D721Med (cell line): ENCODE measurements at places on chromosomes 4 and X.

- DNase-seq: no peak
These were observed 190.2 kb downstream of the SMIM20 start for GRCh38 chr4:26104056-26104685.

DNA sequence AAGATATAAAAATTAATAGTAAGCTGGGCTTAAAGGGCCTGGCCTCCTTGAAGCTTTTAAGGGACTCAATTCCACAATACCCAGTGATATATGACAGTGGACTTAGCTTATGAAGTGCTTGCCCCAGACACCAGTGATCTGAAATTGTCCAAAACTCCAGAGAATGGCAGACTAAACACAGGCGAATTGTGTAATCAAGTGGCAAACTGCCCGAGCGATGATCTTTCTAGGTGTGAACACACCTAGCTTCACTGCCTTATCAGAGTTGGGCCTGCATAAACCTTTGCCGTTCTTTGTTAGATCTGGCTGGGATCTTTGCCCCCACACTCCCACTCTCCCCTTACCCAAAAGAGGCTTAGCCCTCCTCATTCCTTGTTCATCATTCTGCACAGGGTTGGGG, 62.5 kb upstream of the SH3RF1 start:
- no peak for DNase-seq

- no peak for DNase-seq
These were observed 737.6 kb downstream of the TRIML1 start for GRCh38 chr4:188876881-188877280.

DNA sequence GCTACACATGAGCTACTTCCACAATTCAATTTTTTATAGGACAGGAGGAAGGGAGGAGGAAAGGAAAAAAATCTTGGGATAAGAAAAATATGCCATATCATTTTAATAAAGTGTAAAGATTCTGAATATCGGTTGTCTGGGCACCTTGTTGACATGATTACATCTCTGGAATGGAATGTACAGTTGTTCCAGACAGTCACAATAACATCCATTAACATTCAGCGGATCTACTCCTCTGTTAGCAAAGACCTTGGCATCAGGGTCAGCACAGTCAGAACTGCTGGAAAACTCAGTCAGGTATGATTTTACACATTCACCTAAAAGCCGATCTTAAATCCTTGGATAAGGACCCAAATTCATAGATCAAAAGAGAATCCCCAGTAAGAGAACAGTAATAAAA, 85.4 kb upstream of the ARMCX2 start:
- no peak for DNase-seq

DNA sequence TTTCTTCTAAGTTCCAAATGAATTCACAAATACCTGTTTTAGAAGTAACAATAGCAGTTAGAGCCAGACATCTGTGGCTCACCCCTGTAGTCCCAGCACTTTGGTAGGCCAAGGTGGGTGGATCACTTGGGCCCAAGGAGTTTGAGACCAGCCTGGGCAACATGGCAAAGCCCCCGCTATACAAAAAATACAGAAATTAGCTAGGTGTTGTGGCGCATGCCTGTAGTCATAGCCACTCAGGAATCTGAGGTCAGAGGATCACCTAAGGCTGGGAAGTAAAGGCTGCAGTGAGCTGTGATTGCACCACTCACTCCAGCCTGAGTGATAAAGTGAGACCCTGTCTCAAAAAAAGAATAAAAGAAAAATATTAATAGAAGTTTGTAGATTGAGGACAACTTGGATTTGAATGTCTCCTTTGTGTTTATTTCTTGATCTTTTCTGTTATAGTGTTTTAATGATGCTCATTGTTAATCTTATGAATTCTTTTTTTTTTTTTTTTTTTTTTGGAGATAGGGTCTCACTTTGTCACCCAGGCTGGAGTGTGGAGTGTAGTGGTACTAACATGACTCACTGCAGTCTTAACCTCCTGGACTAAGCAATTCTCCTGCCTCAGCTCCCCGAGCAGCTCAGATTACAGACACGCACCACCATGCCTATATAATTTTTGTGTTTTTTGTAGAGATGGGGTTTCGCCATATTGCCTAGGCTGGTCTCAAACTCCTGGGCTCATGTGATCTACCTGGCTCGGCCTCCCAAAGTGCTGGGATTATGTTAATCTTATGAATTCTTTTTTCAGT, 30.7 kb upstream of the RAPGEF2 start:
- DNase-seq: no peak

DNA sequence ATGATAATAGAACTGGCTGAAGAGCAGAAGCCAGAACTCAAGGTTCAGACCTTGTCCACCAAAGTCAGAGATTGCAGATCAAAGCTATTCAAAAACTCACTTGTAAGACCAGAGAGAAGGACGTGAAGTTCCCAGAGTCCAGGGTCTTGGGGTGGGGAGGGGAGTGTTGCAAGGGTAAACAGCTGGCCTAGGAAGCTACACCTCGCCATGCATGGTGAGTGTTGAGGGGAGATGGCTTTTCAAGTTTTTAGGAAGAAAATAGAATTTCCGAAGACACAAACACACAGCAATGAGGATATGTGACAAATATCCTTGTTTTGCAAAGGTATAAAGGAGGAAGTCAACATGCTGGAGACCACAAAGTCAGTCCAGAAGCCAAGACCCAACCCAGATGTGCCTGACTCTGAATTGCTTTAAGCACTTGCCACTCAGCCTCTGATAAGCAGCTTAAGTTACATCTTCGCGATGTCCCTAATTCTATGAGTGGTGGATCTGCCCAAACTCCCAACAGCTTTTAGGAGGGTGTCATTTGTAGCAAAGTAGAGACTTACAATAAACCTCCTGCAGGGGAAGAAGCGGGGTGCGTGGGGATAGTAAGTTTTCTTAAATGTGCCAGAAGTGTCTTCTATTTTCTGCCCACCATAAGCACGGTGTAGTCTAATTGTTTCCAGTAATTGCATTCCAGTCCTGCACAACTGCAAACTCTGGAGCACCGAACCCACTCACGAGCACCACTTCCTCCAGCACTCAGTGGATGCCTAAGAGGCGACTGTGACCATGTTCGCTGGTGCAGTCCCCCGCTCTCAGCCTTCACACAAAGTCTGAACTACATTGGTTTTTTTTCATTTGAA, 26.5 kb downstream of the HAND2 start:
- no peak for DNase-seq

DNA sequence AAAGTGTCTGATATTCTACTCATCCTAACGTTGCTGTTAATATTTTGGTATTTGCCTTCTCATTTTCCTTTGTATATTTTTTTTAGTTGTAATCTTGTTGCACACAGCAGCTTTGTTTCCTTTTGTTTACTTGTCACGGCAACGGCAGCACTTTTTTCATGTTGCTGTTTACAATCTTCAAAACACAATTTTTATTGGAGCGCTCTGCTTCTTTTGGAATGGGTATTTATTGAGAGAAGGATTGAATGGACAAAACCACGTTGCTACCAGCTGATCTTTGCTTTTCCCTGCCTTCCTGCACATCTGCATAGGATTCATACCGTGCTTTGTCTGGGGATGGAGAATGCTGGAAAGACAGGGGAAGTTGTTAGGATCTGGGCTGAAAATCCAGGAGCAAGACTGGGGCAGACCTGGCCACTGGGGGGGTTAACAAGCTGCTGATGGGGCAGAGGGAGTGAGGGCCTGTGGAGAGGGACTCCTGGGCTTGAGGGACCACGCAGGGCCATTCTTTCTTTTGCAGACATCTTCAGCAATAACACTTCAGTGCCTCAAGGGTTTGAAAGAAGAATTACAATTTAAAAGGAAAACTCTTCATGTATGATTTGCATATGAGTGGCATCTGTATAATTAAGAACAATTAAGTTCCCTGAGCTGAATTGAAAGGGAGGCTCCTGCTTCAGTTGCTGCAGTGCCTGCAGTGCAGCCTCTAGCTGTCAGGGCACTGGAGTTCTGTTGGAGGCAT, 69.8 kb downstream of the TMEM131L start:
- DNase-seq: no peak

- no peak for DNase-seq
These were observed 302.3 kb downstream of the DCHS2 start for GRCh38 chr4:154189346-154189745.

- no peak for DNase-seq
These were observed 56.2 kb downstream of the LRRC66 start for GRCh38 chr4:51963841-51964517.

- no peak for DNase-seq
These were observed 110.7 kb downstream of the TMEM47 start for GRCh38 chrX:34546366-34546765.

DNA sequence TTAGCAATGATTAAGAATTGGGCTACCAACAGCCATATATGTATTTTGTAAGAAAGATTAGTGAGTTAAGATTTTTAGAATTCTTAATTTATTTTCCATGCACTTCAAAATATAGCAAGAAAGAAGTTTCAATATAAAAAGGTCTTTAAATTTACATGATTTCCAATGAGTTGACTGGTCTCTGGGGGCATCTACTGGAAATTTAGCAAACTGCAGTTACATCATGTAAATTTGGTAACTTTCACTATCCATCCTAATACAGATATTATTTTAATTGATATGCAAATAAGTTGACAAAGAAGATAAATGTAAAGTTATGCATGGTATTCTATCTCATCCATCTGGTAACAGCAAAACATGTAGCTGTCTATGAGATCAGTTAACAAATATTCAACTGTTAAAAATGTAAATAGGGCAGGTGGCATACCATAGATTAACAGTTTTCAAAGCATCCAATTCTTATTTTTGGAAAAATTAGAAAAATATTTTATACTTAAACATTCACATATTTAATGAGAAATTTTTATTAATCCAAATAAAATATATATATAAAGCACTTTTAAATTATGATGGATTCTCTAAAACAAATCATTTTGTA, 29.1 kb downstream of the TTC29 start:
- no peak for DNase-seq

DNA sequence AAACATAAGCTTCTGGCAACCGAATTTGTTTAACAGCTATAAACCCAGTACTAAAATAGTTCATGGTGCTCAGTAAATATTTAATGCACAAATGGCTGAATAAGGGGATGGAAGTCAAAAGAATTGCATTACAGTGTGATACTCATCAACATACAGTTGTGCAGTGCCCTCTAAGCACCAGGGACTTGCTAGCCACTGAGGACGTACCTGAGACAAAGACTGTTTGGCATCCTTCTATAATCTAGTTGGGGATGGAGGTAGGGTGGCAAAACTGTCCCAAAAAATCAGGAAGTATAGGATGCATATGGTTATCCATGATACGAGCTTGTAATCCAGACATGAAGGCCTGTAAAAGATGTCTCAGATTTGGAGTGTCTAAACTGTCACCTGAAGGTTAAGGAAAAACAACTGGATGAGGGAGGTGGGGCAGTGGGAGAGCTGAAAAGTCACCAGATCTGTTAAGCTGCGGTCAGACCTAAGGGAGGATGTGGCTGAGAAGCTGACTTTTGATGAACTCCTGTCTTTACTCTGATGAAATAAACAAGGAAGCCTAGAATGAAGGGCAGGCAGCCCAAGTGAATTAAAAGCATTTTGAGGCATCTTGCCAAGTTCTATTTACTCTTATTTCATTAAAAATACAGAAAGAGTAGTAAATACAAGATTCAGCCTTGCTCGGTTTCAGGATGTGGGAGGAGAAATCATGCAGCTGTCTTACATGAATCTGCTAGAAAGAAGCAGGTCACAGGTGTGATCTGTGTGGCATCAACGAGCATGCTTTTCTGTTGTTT, 12.0 kb upstream of the CD38 start:
- DNase-seq: no peak

DNA sequence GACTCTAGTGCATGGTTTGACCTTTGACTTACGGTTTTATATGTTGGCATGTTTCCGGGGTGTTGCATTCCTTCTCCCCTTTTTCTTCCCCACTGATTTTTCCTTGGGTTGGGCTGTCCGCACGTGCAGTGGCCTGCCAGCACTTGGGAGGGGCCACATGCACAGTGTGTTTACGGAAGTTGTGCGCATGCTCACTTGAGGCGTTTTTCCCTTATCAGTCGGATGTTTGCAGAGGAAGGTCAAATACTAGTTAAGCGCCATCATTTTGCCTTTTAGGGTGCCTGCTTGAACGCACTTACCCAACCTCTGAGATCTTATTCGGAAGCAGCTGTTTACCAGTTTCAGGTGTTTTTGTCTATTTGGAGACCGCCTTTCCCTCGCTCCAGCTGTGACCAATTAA, 653.9 kb upstream of the AADAT start:
- DNase-seq: no peak

DNA sequence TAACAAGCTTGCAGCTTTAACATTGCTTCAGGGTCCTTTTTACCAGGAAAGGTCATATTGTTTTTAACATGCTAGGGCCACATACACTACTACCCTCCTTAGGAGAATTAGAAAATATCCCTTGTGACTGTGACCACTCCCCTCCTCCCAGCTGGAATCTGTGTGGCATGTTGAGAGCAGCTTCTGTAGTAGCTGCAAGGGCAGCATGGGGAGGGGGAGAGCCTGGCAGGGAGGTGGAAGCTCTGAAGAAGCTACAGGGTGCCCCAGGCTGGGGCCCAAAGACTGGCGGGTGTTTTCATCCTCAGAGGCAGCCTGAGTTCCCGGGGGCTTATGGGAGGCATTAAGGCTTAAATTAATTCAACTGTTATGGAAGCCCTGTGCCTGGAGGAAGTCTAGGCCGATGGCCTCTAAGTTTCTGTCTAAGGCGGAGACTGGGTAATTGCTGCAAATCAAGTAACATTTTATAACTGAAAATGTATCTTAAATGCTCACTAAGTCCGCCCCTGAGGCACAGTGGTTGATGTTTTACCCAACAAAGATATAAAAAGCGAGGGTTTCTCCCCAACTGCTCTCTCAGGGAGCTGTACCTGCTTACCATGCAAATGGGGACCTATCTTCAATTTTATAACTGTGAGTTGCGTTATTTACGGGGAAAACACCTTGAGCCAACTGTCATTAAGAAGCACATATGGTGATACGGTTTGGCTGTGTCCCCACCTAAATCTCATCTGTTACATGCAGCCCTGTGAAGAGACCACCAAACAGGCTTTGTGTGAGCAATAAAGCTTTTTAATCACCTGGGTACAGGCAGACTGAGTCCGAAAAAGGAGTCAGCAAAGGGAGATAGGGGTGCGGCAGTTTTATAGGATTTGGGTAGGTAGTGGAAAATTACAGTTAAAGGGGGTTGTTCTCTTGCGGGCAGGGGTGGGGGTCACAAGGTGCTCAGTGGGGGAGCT, 37.4 kb upstream of the STS start:
- no peak for DNase-seq
